ENCODE measurements at places on chromosomes 7 and 10. TPM values are rescaled to one million over a fixed set of nuclear protein-coding genes. Genes with fewer than 3 reads are reported as not detected.

EPHA1 gene
- total RNA-seq: 0.38 TPM

RAB19 gene
- not detected for total RNA-seq

SDK1 gene
- total RNA-seq: 2.4 TPM

FXYD4 gene
- 3.0 TPM for total RNA-seq

DIP2C gene
- 31.8 TPM for total RNA-seq

COMMD3 gene
- total RNA-seq: 65.0 TPM

SPDYE5 gene
- total RNA-seq: not detected

AGR3 gene
- not detected for total RNA-seq

MAGI2 gene
- 2.5 TPM for total RNA-seq

EXOC6 gene
- 14.4 TPM for total RNA-seq

MGAM2 gene
- total RNA-seq: not detected

ANKRD7 gene
- total RNA-seq: not detected

SFTPA1 gene
- not detected for total RNA-seq

ABCC2 gene
- total RNA-seq: 0.78 TPM

SFMBT2 gene
- total RNA-seq: 3.0 TPM

AKR1B15 gene
- total RNA-seq: 36.6 TPM

LBX1 gene
- total RNA-seq: 7.4 TPM

REEP3 gene
- 16.1 TPM for total RNA-seq

PLAC9 gene
- total RNA-seq: 7.8 TPM

GIMAP1 gene
- total RNA-seq: 2.3 TPM

RET gene
- 2.6 TPM for total RNA-seq
